ENCODE measurements at places on chromosomes 11 and 22.

DNA sequence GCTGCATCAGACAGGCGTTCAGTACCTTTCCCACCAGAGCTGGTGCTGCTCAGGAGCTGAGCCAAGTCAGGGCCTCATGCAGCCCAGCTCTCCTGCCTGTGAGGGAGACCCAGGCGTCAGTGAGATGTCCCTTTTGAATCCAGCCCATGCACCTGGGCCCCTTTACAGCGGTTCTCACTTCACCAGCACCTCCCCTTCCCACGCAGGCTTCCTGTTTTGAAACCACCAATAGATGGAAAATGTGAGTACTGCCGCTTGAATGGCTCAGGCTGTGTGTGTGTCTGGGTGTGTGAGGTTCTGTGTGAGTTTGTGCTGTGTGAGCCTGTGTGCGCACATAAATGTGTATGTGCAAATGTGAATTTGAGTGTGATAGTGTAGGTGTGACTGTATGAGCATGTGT, 88.4 kb downstream of the UBASH3B start:
- peak; percentile 82 for DNase-seq

DNA sequence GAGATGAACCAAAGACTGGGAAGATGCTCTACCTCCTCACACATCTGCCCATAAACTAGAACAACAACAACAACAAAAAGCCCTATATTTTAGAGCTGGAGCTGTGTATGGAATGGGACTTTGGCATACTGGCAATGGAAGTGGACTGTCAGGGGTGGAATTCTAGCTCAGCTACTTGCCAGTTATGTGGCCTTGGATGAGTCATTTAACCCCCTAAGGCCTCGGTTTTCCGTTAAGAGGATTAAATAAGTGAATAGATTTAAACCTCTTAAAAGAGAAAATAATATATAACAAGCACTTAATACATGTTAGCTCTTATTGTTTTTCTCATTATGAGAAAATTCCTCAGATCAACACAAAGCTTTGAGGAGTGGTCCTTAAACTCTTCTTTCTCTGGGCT, 195.0 kb downstream of the KIF18A start:
- DNase-seq: no peak

- DNase-seq: no peak
These were observed 11.4 kb downstream of the FAM181B start for GRCh38 chr11:82722231-82722630.

- DNase-seq: no peak
These were observed 67.0 kb upstream of the IGLL5 start for GRCh38 chr22:22820626-22821025.

GRCh38 chr22:39707816-39708215, 137.3 kb downstream of the CACNA1I start:
- DNase-seq: no peak

GRCh38 chr11:44804449-44805437, 78.0 kb downstream of the TSPAN18 start:
- DNase-seq: no peak

DNA sequence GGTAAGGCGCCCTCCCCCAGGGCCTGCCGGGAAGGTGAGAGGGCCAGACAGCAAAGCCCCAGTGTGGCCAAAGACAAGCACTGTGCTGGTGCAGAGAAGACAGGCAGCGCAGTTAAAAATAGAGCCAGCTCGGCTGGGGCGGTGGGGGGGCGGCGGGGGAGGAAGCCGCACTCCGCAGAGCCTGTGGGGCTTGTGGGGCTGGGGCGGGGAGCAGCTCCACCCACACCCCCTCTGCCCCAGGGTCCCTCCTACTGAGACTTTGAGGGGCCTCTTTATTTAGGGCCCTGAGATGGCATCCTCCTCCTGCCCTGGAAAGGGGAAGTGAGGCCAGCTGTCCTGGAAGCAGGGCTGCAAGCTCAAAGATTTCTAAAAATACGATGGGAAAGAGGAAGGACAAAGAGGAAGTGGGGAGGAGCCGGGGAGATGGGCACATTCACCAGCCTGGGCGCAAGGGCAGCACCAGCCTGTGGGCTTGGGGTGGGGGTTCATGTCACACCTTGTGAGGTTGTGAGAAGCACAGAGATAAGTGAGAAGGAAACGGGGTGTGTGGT, 2.6 kb downstream of the CYTH4 start:
- peak; percentile 42 for DNase-seq

- no peak for DNase-seq
These were observed 45.8 kb downstream of the LRFN4 start for GRCh38 chr11:66902486-66903177.

- DNase-seq: no peak
These were observed 86.9 kb downstream of the ETS1 start for GRCh38 chr11:128500493-128500892.

DNA sequence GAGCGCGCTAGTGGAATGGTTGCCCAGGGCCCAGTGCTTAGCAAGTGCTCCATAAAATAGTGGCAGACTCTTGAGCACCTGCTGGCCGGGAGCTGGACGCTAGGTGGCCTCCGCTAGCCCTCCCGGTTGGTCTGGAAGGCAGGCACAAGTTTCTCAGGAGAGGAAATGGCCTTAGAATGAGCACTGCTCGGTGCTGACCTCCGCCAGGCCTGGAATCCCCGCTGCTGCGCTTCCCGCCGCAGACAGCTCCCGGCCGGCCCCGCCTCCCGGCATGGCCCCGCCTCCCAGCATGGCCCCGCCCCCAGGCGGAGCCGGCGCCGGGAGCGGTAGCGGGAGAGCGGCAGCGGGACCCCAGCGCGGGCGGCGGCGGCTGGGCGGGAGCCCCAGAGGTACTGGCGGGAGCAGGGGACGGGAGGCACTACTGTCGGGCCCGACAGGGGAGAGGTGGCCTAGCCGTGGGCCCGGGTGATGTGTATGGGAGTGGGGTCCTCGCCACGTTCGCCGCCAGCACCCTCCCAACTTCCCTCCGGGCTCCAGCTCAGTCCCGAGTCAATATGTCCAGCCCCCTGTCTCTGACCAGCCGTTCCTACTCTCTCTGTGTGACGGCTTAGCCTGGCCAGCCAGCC, at the start of gene SIPA1:
Gene SIPA1, plus strand, starts transcription at position 308 of the 626 bp plus-strand sequence. CDS start 2,821 bp downstream, outside the sequence.
- peak; percentile 85 for DNase-seq

GRCh38 chr11:67662142-67662834, 11.8 kb upstream of the ACY3 start:
- DNase-seq: no peak

- DNase-seq: no peak
These were observed 149.6 kb downstream of the CWF19L2 start for GRCh38 chr11:107307991-107308390.

DNA sequence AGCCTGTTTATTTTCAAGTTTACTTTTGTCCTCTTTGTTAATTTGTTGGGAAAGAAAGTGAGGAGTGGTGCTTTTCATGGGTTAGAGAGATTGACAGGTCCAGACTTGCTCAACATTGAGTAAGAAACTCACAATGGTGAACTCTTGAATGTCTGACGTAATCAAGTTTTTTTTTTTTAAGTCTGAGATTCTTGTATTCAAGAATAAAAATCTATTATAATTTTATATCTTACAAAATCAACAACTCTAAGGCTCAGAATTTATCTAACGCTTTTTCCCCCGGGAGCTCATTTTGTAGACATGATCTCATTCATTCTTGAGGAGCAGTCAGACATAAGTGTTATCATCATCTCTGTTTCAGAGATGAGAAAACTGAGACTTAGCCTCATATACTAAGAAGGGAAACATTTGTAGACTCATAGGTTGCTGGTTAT, 39.1 kb upstream of the SPTBN2 start:
- DNase-seq: no peak

DNA sequence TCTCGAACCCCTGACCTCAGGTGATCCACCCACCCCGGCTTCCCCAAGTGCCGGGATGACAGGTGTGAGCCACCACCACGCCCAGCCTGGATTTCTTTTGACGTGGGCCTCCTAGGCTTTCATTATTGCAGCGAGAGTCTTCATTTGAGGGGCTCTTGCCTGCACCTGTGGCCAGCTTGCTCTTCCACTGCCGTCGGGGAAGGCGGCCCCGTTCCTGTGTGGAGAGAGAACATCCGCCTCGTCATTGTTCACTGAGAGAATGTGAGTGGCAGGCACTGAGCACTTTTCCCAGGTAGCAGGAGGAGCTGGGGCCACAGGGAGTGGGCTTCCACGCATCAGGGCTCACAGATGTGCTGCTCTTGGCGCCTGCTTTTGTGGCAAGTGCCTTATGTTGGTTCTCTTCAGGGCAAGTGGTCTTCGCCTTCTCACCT, 365.0 kb downstream of the TBC1D22A start:
- no peak for DNase-seq

GRCh38 chr11:19433791-19434190, 193.0 kb upstream of the E2F8 start:
- no peak for DNase-seq

GRCh38 chr11:92692826-92693546, 276.5 kb upstream of the MTNR1B start:
- DNase-seq: no peak

DNA sequence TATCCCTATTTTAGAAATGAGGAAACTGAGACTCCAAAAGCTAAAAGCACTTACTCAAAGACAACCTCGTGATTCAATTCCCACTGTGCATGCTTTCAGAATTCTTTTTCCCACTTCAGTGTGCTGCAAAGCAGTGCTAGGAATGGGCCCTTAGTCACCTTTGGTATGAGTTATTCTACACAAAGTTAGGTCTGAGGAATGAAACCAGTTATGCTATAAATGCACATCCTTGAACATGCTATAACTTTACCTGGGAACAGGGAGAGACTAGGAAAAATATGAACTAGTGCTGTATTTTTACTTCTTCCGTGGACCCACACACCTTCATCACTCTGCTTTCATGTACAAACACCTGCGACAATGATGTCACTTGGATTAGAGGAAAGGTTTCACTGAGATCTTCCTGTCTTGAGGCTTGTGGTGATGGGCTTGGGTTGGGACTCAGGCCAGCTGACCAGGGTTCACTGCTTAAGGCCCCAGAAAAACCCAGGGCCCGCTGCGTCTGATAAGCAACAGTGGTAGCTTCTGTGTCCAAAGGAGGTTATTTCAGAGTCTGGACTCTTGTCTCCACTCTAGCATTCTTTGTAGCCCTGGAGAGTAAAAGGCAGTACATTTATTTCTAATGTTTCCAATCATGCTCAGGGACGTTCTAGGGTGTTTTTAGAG, 81.6 kb downstream of the ZC3H12C start:
- DNase-seq: no peak

DNA sequence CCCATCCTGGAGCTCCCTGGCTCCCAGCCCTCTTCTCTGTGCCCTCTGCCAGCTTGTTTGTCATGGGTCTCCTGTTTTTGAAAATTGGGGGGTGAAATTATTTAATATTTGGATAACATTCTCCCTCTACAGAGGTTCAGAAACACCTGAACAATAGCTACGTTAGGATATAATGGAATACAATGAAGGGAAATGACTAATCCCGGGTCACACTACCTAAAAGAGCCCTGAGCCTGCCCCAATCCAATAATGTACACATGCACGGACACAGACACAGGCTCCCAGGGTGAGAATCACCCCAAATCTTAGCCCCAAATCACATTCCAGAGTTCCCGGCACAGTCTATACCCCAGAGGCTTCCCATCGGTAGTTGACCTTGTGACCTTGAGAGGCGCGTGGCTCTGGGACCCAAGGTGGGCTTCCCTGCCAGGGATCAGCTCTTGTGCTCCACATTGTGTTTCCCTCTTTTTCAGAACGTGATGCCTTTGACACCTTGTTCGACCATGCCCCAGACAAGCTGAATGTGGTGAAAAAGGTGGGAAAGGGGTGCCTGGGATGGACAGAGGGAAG, 135.5 kb downstream of the PARVA start:
- no peak for DNase-seq

DNA sequence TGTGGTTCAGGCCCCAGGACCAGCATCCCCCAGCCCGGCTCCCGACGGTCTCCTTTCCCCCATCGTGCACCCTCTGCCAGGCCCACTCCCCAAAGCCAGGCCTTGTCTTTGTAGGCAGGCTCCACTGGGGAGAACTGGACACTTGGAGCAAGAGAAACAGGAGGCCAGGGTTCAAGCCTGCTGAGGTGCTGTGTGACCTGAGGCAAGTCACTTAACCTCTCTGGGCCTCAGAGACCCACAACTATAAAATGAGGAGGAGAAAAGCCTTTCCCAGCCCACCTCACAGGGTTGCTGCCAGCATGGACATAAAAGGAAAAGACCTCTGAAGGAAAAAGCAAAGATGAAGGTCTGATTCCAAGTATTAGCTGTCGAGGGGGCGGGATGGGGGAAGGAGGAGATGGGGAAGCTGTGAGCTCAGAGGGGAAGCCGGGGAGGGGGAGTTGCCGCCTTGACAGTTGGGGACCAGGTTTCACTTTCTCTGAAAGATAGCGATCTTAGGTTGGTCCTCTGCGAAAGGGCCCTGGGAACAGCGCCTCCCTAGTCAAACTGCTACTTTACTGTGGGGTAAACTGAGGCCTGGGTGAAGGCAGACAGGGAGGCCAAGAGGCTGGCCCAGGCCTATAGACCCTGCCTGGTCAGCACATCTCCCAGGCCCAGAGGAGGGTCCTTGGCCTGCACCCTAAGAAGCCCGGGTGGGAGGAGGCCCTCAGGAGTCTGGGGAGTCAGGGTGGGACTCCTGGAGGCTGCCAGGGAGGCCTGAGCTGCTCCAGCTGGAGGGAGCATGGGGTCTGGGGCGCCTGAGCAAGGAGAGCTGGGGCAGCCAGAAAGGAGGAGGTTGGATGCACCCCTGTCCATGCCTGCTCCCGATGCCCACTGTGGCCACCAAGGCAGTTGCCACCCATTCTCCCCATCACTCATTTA, 991 bp upstream of the OSM start:
- peak; percentile 63 for DNase-seq

- no peak for DNase-seq
These were observed 3.4 kb upstream of the MRPL16 start for GRCh38 chr11:59814021-59814420.

DNA sequence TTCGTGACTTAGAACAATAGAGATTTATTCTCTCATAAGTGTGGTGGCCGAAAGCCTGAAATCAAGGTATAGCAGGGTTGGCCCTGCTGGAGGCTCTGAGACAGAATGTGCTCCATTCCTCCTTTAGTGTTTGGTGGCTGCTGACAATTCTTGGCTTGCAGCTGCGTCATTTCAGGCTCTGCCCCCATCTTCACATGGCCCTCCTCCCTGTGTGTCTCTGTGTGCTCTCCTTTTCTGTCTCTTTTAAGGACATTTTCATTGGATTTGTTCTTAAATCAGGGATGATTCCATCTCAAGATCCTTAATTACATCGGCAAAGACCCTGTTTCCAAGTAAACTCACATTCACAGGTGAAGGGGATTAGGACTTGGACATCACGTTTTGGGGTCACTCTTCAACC, 10.2 kb upstream of the APOL6 start:
- DNase-seq: no peak

- no peak for DNase-seq
These were observed 7.9 kb upstream of the GAB2 start for GRCh38 chr11:78425399-78426070.

DNA sequence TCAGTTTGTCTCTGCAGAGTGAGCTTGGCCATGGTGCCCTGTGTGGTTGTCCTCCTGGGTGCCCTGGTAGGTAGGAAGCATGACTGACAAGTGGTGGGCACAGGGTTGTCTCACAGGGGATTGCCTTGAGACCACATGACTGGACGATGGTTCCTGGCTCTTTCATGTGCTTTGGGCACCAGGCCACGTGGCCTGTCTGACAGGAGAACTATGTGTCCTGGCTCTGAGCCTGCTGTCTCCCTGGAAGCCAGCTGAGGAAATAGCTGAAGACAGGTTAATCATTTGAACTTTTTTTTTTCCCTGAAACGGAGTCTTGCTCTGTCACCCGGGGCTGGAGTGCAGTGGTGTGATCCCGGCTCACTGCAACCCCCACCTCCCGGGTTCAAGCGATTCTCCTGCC, 93.2 kb downstream of the LDLRAD3 start:
- DNase-seq: no peak
